ENCODE measurements at places on chromosomes 1 and 21.

DNA sequence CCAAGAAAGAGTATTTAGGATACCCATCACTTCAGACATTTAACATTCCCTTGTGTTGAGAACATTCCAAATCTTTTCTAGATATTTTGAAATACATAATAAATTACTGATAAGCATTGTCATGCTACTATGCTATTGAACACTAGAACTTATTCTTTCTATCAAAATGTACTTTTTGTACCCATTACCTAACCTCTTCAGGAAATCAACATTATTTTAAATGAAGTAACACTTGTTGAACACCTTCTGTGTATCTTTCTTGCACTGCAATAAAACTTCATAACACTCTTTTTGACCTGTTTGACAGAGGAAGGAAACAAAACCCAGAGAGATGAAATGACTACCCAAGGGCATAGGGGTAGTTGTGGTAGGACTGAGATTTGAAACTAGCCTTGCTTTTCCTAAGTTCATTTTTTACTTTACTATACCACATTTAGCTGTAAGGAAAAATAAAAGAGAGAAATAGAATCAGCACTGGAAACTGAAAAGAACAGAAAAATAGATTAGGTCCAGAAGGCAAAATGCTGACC is 99.4 kb downstream of the UCHL5 start:
- no peak for DNase-seq

- DNase-seq: no peak
These were observed 46.3 kb downstream of the AIDA start for GRCh38 chr1:222665964-222666363.

DNA sequence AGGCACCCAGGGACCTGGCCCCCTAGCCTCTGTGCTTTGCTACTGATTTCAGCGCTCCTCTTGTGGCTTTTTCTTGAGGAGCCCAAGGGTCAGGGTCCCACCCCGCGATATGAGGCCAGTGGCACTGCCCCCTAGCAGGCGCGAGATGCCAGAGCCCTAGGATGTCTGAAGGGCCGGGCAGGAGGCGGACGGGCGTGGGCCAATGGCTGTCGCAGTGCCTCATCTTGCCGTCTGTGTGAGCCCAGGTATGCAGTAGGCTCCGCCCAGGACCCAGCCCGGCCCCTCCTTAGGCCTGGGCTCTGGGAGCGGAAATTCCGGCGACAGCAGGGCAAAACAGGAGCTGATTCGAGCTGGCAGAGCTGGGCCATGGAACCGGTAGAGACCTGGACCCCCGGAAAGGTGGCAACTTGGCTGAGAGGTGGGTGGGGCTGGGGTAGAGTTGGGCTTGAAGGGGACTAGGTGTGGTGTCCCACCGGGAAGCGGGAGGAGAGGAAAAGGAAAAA is at the start of gene CNKSR1:
Gene CNKSR1, plus strand, starts transcription at position 310 of the 503 bp plus-strand sequence. Its CDS starts 57 bp downstream, at position 367.
- DNase-seq: no peak

GRCh38 chr1:245957427-245957826 is 549.7 kb downstream of the SMYD3 start:
- no peak for DNase-seq

GRCh38 chr1:50109116-50109515 is 396 bp downstream of the ELAVL4 start:
- DNase-seq: no peak

DNA sequence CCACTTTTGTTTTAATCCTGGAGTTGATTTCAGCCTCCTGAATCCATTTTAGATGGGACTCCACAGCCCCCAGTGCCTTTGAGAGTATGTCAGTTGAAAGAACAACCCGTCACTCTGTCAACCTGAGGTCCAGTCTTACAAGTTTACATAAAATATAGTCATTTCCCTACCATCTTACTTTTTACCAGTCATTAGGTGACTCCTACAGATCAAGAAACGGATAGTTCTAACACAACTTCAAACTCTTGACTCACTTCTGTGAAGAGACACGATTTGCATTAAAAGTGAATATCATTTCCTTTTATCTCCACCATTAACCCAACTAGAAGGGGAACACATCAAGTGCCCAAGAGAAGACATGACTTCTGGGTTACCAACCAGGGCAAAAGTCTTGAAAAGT is 147.1 kb downstream of the NTPCR start:
- DNase-seq: no peak

GRCh38 chr1:114976891-114977290 is 52.7 kb upstream of the TSHB start:
- no peak for DNase-seq

- no peak for DNase-seq
These were observed 192.6 kb upstream of the FGGY start for GRCh38 chr1:59104191-59104760.

DNA sequence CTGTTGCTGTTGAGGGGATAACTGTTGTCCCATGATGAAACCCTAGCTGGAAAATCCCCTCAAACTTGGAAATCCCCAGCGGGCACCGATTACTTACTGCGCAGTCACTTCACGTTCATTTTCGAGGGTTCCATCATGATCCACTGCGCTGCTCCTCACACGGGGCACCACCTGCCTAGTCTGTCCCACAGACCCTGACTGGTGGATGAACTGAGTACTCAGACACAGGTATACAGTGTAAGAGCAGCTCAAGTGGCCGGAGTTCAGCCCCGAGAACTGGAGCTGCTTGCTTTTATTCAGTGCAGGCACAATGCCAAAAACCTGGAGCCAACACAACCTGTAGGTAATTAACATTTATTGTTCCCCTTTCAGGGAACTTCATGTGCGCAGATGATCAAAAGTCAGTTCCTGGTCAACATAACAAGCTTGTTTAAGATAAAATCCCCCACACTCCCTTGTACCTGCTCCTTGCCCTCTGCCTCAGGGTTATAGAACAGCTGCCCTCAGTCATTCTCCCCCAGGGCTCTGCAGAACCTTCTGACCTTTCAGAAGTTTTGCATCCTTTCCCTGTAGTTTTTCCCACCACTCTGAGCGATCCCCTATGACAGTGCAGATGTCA is 46.5 kb upstream of the PRELP start:
- no peak for DNase-seq

DNA sequence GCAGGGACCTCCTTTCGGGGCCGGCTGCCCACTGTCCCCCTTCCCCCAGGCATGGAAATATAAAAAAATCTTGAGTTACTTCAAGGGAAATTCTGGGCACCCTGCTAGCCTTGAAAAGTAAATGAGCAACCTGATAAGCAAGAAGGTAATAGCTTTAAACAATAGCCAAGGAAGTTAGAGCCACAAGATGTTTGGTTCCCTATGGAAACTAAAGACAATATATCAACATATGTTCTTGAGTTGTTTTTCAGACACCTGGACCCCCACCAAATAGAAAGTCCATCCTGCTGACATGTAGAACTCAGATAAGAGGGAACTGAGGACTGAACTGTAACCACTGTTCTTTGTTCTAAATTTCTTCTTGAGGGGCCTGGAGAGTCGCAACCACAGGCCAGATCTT is 19.3 kb upstream of the SLC35A3 start:
- DNase-seq: no peak

GRCh38 chr1:195071461-195071860 is 1536.8 kb downstream of the KCNT2 start:
- no peak for DNase-seq

DNA sequence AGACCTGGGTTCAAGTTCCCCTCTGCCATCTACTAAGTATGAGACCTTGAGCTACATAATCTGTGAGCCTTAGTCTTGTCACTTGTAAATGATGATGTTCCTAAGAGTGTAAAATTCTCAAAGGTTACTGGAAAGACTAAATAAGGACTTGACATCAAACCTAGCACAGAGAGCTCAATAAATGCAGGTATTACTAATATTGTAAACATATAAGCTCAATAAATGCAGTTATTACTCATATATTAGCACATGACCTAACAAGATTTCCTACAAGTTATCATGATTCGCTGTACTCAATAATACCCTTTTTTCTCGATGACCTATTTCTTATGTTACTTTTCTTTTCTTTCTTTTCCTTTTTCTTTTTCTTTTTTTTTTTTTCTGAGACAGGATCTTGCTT is 174.9 kb downstream of the ZNF281 start:
- no peak for DNase-seq

DNA sequence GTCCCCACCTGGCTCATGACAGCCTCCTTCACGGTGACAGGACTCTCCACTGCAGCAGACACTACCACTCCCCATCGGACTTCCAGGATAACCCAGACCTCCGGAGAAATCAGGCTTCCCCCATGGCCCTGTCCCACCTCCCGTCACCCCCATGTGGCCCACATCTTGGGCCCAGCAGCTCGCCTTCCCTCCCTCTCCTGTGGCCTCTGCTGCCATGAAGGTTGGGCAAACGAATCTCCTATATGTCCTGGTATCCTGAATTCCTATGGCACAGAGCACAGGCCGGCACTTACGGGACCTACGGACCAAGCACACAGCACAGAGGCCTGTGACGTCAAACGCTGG is 82.0 kb downstream of the NPHP4 start:
- DNase-seq: no peak

DNA sequence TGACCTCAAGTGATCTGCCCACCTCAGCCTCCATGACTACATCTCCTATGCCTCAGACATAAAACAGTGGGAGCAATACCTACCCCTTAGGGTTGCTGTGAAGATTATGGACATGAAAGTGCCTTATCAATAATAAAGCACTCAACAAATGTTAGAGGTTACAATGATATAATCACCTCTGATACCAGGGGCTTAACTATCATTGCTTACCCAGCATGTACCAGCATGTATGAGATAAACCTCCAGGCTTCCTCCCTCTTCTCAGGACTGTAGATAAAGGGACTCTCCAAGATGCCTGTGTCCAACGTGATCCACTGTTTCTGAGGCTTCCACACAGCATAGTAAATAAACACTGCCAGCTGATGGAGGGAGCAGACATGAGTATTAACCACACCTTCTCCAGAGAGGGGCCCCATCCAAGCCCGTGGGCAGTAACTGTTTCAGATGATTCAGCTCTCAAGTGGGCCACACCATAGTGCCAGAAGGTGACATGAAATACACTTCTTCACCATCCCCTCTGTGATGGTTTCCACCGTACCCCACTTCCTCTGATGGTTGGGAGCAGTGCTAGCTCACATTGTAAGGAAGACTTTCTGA is 26.2 kb downstream of the RHBDL2 start:
- DNase-seq: no peak

DNA sequence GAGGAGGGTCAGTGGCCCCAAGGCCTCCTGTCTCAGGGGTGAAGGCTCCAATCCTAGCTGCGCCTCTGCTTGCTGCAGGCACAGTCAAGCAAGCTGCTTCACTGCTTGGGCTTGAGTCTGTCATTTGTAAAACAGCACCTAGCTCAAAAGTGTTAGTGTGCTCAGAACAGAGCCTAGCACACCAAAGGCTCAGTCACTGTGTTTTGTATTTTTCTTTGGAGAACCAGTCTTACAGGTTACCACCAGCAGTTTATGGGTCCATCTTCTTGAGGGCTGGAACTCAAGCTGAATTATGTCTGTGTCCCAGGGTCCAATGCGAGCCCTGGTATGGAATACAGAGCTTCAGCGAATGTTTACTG is 113.6 kb downstream of the DMRTB1 start:
- no peak for DNase-seq

GRCh38 chr1:28986306-28986910 is 72.0 kb downstream of the EPB41 start:
- no peak for DNase-seq

DNA sequence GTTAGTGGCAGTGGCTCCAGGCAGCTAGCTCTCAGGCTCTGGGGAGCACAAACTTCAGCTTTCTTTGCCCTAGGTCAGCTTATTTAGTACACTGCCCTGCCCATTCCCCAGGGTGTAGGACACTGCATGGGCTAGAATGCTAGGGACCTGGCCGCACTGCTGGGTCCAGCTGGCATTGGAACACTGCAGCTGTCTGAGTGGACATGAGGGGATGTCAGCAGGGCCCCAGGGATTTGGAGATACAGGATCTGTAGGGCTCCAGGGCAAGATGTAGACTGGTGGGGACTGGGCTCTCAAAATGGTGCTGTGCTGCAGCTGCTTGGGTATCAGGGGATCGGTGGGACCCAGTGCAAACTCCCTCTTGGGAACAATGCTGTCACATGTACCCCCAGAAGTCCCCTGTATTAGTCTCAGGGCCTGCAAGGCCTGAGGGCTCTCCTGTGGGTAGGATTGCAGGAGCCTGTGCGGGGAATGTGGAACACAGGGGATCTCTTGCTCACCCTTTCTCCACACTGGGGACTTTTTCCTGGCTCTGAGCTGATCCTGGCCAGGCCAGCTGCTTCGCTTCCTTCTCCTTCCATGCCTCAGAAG is 25.2 kb upstream of the TTC22 start:
- DNase-seq: no peak

DNA sequence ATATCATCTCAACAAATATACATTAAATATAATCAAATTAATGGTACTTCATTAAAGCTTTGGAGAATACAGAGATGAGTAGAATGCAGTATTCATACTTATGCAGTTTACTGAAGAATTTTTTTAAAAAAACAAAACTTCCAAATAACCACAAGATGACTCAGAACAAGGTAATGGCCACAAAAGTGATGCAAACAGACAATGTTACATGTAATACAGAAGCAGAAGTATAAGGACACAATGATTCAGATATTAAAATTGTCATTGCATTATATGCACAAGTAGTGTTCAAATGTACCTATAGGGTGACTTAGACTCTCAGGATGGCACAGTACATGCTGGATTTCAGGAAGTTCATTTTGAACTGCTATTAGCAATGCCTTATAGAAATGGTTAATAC is 227.2 kb upstream of the ST6GALNAC5 start:
- no peak for DNase-seq

DNA sequence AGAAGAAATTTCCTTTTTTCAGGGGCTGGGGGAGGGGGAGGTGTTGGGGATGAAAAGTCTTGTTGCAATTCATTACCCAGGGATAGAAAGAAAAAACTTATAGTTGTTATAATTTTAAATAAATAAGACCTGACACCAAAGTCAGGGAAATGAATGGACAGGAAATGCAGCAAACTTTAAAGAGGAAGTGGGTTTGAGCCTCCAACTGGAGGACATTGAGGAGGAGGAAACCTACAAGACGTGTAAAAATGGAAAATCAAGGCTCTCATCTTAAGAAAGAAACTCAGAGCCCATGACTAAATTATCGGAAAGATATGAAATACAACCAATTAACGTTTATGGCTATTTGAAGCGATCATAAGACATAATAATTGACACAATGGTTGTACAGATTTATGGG is 54.4 kb downstream of the NIBAN1 start:
- no peak for DNase-seq

GRCh38 chr21:14883351-14883750 is 181.4 kb downstream of the NRIP1 start:
- no peak for DNase-seq

GRCh38 chr1:109751531-109752260 is 10.9 kb upstream of the GSTM3 start:
- no peak for DNase-seq

GRCh38 chr1:51488372-51489050 is 30.6 kb downstream of the EPS15 start:
- no peak for DNase-seq

- no peak for DNase-seq
These were observed 5.7 kb upstream of the RHEX start for GRCh38 chr1:206047271-206047670.

- no peak for DNase-seq
These were observed 933.4 kb downstream of the PLA2G4A start for GRCh38 chr1:187762118-187762517.

GRCh38 chr1:217881607-217882332 is 250.6 kb downstream of the SPATA17 start:
- DNase-seq: no peak
